ENCODE measurements at places on chromosomes 11 and 22.

- no peak for DNase-seq
Measured at GRCh38 chr11:111918390-111919256, at the start of gene C11orf52. Gene C11orf52 (plus strand): TSS chr11:111918913. CDS start chr11:111918973, 60 bp downstream.

DNA sequence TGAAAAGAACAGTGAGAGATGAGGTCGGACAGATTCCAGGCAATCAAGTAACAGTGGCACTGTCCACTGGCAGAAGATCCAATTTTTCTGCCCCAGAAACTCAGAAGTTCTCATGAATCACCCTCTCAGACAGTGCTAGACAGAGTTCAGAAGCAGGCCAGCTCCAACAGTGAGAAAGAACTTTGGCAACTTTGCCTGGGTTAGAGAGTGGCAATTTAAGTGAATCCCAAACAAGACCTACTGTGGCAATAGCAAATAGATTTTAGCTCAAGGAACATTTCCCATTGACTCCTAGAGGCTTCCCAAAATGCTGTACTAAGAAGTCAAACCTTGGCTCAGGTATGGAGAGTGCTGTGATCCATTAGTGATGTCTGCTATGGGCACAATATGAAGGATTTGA, 12.3 kb downstream of the CD44 start:
- DNase-seq, result no peak

GRCh38 chr11:131481303-131481702, 110.9 kb downstream of the NTM start:
- DNase-seq, result no peak

DNA sequence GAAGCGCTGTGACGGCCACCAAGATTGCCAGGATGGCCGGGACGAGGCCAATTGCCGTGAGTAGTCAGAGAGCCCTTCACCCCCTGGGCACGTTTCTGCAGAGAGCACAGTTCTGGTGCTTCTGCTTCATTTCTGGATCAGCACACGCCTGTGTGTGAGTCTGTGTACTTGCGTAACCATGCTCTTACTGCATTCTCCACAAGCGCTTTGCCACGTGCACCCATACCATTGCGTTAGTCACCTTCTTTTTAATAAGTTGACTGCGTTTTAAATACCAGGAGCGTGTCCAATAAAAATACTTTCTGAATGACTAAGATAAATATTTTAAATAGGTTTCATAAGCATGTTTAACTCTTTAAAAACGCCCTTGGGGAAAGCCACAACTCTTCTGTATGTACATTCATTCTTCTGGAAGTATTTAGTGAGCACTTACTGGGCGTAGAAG, 143.0 kb upstream of the SORL1-AS1 start:
- DNase-seq, result no peak

- DNase-seq, result no peak
Measured at GRCh38 chr11:61976420-61976800, 9.0 kb upstream of the FTH1 start.

GRCh38 chr22:44648085-44648820, 53.8 kb upstream of the PRR5 start:
- no peak for DNase-seq

GRCh38 chr11:27203077-27203647, 159.9 kb downstream of the CCDC34 start:
- no peak for DNase-seq

- no peak for DNase-seq
Measured at GRCh38 chr11:120031612-120032600, 106.0 kb downstream of the TRIM29 start.

DNA sequence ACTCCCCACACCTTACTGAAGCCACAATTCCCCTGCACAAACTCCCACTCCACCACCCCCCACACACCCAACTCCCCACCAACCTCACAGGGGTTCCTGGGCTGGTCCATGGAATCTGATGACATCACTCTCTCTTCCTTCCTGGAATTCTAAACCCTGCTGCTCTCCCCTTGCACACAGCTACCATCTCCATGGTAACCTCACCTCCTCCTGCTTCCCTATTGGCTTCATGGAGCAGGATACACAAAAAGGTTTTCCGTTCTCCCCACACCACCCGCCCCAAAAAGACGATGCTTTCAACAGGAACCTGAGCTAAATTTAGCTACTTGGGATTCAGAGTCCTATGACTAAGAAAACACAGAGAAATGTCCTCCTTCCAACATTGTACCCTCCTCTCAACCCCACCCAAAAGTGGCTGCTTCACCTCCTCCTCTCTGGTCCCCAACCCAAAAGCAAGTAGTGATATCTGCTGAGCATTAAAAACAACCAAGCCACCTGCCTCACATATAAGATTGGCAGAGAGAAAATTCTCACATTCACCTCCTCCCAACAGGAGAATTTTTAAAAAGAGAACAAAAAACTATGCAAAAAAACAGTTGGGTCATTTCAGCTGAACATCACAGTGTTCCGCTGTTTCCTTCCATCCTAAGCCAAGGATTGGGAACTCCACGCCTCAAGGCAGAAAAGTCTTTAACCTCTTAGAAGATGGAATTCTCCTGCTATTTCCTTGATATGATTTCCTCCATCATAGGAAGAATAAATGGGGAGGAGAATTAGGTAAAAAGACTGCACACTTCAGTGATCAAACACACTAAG, 66.9 kb downstream of the RBFOX2 start:
- no peak for DNase-seq

- DNase-seq, result no peak
Measured at GRCh38 chr11:970319-970871, 44.7 kb downstream of the AP2A2 start.

- no peak for DNase-seq
Measured at GRCh38 chr11:117795638-117796455, 1.2 kb downstream of the DSCAML1 start.

Measured in stimulated activated CD8-positive, alpha-beta memory T cell treated with anti-CD3 and anti-CD28 coated beads, Interleukin-7, amount 100 ng/mL, for 48 hours (primary cell).